GM13977 (cell line): ENCODE measurements at places on chromosomes 13 and 19.

DNA sequence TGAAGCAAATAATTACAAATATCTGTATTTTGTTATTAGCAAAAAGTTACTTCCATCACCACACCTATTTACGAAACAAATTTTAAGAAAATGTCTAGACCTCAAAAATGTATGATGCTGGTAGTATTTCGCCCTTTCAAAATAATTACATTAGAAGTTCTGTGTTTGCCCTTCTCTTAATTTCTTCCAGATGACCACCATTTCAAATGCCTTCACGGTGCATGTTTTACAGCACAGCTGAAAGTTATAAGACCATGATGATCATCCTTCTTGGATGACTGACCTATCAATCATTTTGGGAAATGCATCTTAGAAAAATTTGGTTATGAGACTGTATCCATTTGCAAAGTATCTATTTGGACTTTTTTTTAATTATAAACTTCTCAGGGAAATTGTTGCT is 390.8 kb downstream of the SLITRK6 start:
- DNase-seq: no peak

- no peak for DNase-seq
Measured at GRCh38 chr19:42683917-42684513, 56.3 kb downstream of the PSG3 start.

DNA sequence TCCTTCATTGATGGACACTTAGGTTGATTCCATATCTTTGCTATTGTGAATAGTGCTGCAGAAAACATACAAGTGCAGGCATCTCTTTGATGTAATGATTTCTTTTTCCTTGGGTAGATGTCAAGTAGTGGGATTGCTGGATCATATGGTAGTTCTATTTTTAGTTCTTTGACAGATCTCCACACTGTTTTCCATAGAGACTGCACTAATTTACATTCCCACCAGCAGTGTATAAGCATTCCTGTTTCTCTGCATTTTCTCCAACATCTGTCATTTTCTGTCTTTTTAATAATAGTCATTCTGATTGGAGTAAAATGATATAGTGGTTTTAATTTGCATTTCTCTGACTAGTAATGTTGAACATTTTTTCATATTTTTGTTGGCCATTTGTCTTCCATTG is 116.7 kb downstream of the LMO7 start:
- no peak for DNase-seq

- DNase-seq: peak; percentile 93
Measured at GRCh38 chr19:12847159-12848139, 9.1 kb downstream of the MAST1 start.

- DNase-seq: no peak
Measured at GRCh38 chr19:30681162-30682100, 309.2 kb downstream of the ZNF536 start.

DNA sequence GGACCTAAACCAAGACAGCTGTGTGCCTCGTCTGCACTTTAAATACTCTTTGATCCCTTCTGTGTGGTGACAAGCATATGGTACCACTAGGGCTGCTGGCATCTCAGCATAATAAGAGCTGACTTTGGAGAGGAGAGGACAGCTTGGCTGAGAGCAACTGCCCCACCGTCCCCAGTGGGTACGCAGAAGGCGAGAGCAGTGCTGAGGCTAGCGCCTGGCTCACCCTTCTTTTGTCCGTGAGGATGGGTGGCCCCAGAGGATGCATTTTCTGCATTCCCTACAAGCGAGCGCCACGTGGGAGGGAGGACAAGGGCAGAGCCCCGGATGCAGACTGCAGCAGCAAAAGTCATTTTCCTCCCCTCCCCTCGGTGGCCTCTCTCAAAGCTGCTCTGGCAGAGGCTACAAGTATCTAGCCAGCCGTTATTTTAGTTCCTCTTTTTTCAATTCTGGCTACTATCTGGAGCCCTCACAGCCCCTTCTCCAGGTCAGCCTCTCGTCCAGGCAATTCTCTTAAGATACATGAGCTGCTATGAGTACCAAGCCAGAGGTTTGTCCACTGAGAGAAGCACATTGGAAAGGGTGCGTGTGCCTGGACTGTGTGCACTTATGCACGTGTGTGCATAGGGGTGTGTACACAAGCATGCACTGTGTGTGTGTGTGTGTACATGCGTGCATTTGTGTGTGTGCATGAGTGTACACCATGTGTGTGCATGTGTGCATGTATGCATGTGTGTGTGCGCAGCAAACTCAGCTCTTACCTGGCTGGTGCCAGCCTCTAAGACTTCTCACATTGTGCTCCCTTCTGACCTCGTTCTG is 51.3 kb downstream of the RAB20 start:
- peak; percentile 60 for DNase-seq

- no peak for DNase-seq
Measured at GRCh38 chr13:36154567-36155291, 23.5 kb upstream of the DCLK1 start.

GRCh38 chr19:20278342-20278741 is 111.3 kb downstream of the ZNF486 start:
- DNase-seq: peak; percentile 11

DNA sequence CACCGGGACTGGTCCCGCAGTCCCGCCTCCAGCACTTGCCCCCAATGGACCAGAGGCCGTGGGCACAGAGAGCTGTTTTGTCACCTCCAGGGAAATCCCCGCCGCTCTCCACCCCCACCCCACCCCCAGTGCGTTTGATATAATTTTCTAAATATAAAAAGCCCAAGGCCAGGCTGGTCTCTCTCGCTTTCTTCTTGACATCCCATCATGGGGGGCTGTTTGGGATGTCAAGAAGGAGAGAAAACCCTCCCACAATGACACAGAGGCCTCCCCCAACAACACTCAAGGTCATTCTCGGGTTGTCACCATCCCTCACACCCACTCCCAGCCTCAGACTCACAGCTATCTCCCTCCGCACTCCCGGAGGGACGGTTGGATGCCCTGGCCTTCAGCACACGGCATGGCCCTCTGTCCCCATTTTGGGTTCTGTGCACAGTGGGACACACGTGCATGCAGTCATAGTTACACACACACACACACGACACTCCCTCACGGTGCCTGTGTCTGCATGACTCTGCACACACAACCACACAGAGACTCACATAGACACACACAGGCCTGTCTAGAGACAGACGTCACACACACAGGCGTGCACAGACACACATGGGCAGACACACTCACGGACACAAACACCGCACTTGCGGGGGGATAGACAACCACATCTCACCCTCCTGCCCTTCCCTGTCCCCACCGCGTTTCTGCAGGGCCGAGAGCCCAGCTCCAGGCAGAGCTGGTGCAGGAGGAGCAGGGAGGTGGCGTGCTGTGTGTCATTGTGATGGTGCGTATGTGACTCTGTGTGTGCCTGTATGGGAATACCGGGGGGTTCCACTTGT is 4.8 kb upstream of the NFIC start:
- no peak for DNase-seq

GRCh38 chr19:56308792-56309191 is 5.8 kb downstream of the ZSCAN5A start:
- no peak for DNase-seq

DNA sequence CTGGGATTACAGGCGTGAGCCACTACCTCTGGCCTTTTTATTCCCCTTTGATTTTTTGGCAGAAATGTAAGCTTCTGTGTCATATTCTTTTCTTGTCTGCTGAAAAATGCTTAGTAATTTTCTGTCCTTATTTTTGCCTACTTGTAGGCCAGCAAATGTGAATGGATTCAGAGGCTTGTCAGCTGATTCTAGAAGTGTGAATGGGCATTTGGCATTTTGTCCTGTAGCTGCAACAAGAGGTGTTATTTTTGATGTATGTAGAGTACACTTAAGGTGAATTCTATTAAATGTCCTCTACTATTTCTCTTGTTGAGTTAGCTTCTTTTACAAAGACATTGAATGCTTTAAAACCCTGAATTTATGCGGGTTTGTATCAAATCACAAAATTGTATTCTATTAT is 50.0 kb downstream of the FRY start:
- DNase-seq: no peak

DNA sequence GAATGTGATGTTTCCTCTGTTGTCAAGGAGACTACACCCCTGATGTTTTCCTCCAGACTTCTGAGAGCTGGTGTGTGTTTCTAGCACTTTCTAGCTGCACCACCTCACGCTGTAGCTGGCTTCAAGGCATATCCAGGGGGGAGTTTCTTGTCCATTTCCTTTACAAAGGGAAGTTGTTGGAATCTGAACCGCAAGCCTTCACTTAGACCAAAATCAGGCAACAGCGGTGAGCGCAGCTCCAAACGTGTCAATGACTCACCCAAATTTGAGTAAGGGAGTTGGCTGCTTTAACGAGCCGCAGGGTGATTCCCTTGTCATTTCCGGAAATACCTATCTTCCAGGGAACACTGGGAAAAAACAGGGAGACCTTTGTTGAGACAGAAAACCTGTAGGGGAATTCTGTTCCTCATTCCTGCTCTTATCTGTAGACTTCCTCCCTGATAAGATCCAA is 2.5 kb downstream of the LDLR start:
- DNase-seq: no peak

DNA sequence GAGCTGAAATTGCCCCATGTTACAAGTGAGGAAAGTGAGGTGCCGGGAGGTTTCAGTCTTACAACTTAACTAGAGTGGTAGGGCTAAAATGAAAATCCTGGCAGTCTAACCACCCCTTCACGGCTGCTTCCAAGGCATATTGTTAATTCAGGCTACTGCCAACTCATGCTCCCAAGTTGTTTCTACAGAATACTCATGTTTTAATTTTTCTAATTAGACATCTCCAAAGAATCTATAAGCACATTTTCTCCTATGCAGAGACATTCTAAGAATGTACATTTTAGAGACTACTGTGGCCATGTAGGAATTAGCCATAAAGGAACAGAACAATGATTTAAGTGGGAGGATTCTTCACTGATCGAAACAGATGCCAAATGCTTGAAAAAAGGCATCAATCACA is 7.0 kb upstream of the TSC22D1 start:
- DNase-seq: no peak

DNA sequence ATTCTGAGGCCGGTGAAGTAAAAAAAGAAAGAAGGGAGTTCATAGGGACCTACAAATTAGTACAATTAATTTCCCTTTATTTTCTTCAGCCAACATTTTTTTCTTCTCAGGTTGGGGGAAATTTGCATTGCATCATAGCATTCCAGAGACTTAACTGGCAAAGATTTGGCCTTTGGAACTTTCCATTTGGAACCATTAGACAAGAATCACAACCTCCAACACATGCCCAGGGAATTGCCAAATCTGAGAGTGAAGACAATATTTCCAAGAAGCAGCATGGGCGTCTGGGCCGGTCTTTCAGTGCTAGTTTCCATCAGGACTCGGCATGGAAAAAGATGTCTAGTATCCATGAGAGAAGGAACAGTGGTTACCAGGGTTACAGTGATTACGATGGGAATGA is 6.4 kb upstream of the ERCC5 start:
- DNase-seq: no peak

- DNase-seq: no peak
Measured at GRCh38 chr19:1991018-1991913, 24.2 kb downstream of the BTBD2 start.

- DNase-seq: no peak
Measured at GRCh38 chr19:16334411-16334810, 9.8 kb downstream of the KLF2 start.

GRCh38 chr19:34220472-34221063 is 33.8 kb upstream of the GARRE1 start:
- peak; percentile 42 for DNase-seq

- DNase-seq: no peak
Measured at GRCh38 chr13:27487776-27488175, 37.4 kb upstream of the MTIF3 start.

GRCh38 chr13:57558051-57558467 is 73.5 kb upstream of the PCDH17 start:
- DNase-seq: peak; percentile 2

DNA sequence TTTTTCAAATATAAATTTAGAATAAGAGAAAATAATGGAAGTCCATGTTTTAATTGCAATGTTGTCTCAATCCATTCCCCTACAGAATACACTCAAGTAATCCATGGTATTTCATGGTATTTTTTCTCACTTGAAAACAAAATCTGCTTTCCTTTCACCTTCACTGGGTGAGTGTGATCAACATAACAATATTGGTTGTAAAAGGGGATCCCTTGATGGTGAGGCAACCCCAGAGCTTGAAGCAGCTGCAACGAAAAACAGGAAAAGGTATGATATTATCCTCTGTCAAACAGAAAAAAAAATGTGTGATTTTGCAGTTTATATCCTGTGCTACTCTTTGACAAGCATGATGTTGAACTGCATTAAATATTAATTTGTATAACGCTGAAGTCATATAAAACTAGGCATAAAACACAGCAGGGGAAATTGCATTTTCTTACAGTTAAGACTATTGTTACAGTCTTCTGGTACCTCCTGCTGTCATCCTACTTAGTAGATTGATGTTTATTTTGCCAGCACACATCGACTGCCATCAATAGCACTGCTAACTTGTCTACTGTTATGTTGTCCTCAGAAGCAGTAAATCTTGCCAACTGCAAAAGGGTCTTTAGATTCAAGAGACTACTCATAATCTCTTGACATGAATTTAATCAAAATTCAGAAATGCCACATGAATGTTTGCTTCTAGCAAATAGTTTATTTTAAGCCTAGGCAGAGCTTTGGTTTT is 373.1 kb upstream of the MIR17HG start:
- DNase-seq: no peak

- peak; percentile 32 for DNase-seq
Measured at GRCh38 chr13:46492946-46493345, 60.0 kb upstream of the LRCH1 start.

DNA sequence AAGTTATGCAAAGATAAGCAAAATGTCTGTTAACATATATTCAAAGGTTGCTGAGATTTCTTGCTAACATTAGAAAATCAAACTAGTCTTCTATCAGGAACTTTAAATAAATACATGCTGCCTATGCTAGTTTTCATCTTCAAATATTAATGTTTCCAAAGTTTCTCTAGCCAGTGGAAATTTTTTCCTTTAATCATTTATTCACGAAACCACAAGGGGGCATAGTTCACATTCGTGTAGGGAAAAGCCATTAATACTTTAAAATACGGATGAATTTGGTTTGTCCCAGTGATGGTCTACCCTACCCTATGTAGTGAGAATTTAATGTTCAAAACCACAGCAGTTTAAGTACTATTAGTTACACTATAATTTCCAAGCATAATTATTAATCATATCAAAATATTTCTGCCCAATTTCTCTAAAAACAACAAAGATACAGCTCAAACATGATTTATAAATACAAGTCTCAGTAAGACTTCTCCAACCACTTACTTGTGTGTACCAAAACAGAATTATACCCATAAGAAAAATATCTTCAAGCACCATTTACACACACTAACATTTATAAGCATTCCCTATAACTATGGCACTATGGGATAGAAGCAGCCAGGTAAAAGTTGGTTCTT is 16.2 kb downstream of the NUFIP1 start:
- DNase-seq: no peak

- no peak for DNase-seq
Measured at GRCh38 chr19:56153507-56153906, 12.4 kb downstream of the ZNF444 start.

- no peak for DNase-seq
Measured at GRCh38 chr19:35167251-35168119, 12.9 kb downstream of the FXYD5 start.
